ENCODE measurements at places on chromosomes 11 and 22.

- DNase-seq = no peak
These were observed 75.7 kb upstream of the INCENP start for GRCh38 chr11:62048100-62048499.

- peak; percentile 77 for DNase-seq
These were observed 12.7 kb downstream of the GTPBP1 start for GRCh38 chr22:38718414-38718813.

GRCh38 chr11:33086017-33086416 lies 46.6 kb downstream of the TCP11L1 start:
- DNase-seq = no peak

- no peak for DNase-seq
These were observed 4.3 kb downstream of the PRAME start for GRCh38 chr22:22554587-22555284.

DNA sequence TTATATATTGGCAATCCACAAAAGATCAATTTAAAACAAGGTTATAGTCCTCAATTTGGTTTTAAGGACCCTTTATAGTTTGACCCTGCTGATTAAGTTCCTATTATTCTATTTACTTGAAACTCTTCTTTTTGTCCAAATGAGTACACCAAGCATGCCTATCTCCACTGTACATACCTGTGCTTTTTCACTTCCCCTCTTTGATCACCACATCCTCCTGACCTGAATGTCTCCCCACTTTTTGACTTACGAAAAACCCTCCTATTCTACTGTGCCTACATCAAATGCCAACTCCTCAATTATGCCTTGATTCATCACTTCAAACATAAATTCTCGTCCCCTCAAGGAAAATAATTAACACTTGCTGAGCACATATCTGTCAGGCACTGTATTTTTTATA lies 113.5 kb downstream of the SOX6 start:
- no peak for DNase-seq

- DNase-seq = no peak
These were observed 4.6 kb upstream of the ASCL3 start for GRCh38 chr11:8947230-8947943.

DNA sequence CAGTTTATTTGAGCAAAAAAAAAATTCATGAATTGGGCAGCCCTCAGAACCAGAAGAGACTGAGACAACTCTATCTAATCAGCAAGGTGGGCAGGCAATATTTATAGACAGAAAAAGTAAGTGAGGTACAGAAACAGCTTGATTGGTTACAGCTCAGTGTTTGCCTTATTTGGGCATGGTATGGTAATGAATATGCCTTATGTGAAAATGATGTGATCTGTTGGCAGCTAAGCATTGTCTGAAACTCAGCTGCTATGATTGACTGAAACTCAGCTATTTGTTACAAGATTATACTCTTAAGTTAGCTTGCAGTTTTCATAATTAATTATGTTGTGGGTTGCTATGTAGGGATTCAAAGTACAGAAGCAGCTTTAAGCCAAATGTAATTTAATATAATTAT lies 127.6 kb downstream of the CNTN5 start:
- DNase-seq = no peak

DNA sequence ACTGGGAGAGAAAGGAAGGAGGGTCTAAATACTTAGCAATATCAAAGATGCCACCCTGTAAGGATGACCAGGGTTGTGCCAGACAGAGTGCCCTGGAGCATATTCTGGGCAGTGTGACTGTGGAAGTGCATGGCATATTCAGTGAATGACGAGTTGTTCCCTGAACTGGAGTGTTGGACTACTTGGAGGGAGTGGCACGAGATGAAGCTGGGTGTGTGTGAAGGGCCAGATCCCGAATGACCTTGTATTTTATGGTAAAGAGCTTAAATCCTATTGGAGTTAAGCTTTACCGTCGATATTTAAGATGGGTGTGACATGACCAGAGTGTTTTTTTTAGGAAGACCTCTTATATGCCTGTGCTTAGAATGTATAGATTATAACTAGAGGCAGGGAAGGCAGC lies 48.8 kb downstream of the STIM1 start:
- DNase-seq = peak; percentile 57

DNA sequence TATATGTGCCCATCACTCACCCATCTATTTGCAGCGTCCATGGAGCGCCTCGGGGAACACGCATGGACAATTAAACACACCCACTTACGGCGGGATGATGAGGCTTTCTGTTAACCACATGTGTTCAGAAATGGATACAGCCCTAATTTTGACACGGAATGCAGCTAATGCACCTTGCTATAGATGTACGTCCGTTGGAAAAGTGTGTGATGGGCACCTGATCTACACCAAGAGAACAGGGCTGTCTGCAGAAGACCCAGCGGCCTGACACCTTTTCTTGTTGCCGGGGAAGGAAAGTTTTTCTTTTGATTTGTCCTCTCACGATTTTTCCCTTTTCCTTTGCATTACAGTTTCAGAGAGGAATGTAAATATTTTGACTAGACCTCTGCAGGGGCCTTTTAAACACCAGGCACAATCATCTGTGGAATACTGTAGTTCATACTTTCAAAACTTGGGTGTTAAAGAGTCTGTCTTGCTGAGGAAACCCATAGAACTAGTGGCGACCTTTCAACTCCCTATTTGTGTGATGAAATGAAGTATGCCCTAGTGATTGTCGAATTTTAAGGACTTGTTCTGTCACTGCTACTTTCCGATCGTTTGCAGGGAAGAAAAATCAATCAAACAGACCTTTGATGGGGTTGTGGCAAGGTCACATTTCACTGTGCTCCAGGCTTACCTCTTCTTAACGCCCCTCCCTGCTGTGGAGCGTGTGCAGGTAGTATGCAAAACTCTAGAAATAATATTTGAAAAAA lies 16.5 kb upstream of the PAX6 start:
- no peak for DNase-seq

DNA sequence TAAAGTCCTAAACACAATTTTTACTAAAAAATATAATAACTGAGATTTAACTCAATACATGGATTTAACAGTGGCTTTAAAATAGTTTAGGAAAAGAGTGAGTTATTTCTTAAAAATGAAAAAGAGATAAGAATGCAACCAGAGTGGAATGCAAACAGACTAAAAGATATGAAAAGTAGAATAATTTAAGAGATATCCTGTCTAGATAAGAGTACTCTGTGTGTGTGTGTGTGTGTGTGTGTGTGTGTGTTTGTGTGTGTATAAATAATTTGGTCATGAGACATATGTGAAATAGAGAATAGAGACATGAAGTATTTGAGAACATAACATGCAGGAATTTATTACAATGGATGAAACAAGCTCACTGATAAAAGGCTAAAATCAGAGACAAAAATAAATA lies 986.9 kb upstream of the CHORDC1 start:
- no peak for DNase-seq

GRCh38 chr22:28014211-28015045 lies 95.4 kb upstream of the PITPNB start:
- no peak for DNase-seq

- no peak for DNase-seq
These were observed 78.1 kb downstream of the BLID start for GRCh38 chr11:122037911-122038310.

DNA sequence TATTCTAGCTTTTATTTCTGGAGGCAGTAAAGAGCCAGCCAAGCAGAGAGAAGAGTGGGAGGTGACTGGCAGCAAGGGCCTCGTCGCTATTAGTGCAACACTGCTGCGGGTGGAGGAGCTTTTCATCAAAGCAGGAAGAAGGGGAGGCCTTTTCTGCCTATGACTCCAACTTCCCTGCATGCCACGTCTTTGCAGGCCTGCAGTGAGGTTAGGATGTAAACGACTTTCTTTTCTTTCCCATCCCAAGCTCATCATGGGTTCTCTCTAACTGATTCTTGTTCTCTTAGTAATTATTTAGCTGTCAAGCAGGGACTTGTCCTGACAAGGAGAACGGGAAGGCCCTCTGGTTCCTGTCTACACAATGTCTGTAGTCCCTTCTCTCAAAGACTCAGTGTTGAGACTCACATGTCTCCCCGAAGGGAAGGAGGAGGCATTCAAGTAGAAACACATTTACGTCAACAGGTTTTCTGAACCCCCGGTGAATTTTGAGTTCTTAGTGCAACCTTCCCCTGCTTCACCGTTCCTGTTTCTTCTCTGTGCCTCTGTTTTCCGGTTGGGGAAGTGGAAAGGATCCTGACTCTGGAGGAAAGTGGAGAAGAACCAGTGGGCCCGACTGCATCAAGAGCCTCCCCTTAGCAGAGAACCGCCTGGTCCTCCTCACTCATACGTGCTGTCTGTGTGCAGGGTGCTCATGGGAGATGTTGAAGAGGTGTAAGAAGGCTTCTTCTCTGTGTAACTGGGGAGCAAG lies 56.9 kb downstream of the PACS1 start:
- DNase-seq = peak; percentile 60

GRCh38 chr11:2797741-2798361 lies 87.7 kb downstream of the CDKN1C start:
- DNase-seq = no peak

DNA sequence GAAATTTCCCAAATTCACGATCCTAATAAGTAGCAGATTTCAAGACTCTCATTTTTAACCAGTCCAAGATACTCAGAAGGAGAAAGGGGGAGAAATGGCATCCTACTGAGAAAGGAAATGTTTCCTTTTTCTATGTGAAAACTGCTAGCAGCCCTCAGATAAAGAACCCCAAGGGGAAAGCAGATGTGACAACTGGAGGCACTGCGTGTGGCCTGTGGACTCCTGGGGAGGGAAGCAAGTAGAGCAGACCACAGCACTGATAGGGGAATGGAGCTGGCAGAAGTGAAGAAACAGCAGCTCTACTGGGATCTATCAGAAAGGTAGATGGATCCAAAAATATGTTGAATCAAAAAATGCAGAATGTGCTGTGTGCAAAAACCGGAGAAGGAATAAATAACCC lies 239.7 kb upstream of the API5 start:
- no peak for DNase-seq

DNA sequence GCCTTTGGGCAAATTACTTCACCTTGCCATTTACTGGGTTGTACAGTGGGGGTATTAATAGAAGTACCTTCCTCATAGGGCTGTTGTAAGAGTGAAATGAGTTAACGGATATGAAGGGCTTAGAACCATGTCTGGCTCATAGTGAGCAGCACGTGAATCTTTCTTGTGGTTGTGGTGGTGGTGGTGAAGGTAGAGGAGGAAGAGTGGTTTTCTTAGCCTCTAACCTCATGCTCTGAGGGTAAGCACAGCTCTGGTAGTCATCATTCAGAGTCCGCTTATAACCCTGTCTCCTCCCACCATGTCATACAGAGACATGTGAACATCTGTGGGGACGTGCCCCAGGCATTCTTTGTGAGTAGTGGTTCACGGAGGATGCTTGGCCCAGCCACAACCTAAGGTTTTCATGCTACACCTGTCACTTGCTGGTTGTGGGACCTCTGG lies 43.6 kb downstream of the TEAD1 start:
- peak; percentile 54 for DNase-seq

DNA sequence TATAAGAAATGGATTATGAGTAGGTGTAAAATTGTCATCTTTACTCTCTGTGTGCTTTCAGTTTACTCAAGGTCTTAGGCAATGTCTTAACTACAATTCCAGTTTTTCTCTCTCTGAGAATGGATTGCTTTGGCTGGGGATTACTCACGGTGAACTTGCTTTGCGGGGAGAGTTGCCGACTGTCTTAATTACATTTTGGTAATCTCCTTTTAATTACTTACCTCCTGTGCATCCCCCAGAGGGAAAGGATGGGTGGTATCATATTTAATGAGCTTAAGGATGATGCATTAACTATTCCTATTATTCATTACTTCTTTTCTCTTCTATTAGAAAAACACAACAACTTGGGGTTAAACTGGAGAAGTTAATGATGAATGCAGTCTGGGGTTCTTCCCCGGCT lies 159.4 kb downstream of the MPPED1 start:
- no peak for DNase-seq

DNA sequence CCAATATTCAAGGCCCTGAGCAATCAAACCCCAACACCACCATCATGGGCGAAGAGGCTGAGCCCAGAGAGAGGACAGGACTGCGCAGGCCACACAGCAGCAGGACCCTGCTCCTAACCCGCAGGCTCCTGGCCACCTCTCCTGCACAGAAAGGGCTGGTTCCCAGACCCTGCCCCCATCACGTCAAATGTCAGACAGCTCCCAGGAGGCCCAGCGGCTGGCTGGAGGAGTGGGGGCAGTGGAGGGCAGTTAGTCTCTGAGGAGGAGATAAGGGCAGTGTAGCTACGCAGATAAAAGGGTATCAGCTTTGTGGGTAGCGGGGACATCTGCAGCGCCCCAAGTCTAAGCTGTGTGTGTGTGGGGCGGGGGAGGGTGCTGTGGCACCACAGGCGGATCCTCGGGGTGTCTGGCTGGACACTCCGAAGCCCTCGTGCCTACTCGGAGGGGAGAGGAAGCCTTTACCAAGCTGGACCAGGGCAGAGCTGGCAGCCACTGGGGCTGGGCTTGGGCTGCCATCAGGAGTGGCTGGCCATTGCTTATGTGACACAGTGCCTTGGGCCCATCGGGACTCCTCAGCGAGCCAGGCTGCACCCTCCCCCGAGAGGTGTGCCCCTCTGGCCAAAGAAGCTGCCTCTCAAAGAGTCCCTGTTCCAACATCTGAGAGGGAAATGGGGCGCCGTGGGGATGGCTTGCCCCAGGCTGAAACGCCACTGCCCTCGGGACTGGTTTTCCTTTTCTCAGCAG lies 21.5 kb downstream of the FADS3 start:
- no peak for DNase-seq

DNA sequence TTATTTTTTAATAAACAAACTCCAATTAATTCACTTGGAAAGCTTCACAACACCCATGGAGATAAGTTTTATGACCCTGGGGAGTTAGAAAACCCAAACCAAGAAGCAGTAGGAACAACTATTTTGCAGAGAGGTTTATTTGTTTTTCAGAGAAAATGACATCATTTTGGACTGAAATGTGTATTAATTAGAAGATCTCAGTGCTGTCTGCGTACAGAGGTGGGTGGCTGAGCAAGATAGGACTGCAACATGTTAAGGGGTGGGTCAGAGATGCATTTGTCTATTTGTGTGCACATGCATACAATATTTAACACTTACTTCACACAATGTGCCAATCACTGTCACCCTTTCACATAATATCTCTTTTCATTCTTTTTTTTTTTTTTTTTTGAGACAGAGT lies 1.1 kb downstream of the SCGB1A1 start:
- DNase-seq = no peak

DNA sequence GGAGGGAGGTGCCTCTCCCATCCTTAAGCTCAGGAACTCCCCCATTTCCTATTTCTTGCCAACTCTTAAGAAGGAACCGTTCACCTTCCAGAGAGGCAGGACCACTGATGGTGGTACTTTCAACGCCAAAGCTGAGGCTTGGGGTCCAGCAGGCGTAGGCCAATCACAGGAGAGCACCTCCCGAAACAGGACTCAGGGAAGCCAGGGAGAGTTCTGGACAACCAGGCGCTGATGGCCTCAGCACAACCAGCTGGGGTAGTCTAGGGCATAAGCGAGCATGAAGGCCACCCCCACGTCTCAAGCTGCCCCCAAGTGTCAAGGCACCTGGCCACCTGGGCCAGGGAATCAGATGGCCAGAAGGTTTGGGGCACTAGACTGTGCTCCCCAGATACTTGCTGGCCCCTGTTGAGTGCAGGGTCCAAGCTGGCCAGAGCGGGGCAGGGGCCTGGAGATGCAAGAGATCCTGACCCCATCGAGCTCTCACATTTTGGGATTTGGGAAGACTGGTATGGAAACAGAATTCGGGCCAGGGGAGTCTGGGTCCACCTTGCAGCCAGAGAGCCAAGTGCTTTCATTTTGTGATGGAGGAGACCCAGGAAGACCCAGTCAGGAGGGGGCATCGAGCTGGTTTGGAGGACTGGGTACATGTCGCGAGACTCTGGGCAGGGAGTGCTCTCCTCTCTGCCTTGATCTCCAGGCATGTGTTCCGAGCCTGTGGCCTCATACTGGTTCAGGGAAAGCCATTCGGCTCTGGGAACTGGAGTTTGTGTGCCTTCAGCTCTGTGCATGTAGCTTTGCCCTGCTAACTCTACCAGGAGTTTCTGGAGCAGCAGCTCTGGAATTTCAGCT lies 926 bp downstream of the CD6 start:
- no peak for DNase-seq

Measured in RCC 7860 (cell line).